Psoas muscle (tissue), 8 donors: ENCODE measurements at places on chromosomes 6 and 20.
A peak's percentile ranks its signal among the peaks of the same experiment; 100 is the strongest.

- no peak for DNase-seq
Observed at GRCh38 chr6:13919861-13920260, 4.9 kb upstream of the RNF182 start.

- DNase-seq, result no peak
Observed at GRCh38 chr6:38152620-38153019, 333.1 kb downstream of the ZFAND3 start.

DNA sequence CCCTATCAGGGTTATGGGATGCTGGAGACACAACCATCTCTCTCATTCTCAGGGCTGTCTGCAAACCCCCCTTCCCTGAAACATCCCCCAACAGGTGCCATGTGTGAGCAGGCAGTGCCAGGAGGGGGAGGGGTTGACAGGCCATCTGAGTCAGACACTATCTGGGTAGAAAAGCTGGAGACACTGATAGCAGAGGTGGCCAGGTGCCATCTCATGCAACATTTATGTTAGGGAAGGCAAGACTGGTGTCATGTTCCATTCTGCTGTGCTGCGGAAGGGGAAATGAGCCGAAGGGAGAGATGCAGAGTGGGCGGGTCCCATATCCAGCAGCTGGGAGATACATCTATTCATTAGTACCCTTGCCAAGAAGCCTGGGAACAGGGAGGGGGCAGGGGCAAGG, 3.5 kb downstream of the LHFPL5 start:
- no peak for DNase-seq

GRCh38 chr20:58142843-58143185, 85.6 kb downstream of the ANKRD60 start:
- DNase-seq, result no peak

- no peak for DNase-seq
Observed at GRCh38 chr6:56933650-56934049, 21.3 kb upstream of the BEND6 start.

- DNase-seq, result no peak
Observed at GRCh38 chr6:108134213-108134970, 31.4 kb upstream of the NR2E1 start.

GRCh38 chr20:44170816-44171410, 16.1 kb downstream of the JPH2 start:
- DNase-seq, result no peak

- DNase-seq, result no peak
Observed at GRCh38 chr20:34636648-34637047, 40.2 kb downstream of the PIGU start.

DNA sequence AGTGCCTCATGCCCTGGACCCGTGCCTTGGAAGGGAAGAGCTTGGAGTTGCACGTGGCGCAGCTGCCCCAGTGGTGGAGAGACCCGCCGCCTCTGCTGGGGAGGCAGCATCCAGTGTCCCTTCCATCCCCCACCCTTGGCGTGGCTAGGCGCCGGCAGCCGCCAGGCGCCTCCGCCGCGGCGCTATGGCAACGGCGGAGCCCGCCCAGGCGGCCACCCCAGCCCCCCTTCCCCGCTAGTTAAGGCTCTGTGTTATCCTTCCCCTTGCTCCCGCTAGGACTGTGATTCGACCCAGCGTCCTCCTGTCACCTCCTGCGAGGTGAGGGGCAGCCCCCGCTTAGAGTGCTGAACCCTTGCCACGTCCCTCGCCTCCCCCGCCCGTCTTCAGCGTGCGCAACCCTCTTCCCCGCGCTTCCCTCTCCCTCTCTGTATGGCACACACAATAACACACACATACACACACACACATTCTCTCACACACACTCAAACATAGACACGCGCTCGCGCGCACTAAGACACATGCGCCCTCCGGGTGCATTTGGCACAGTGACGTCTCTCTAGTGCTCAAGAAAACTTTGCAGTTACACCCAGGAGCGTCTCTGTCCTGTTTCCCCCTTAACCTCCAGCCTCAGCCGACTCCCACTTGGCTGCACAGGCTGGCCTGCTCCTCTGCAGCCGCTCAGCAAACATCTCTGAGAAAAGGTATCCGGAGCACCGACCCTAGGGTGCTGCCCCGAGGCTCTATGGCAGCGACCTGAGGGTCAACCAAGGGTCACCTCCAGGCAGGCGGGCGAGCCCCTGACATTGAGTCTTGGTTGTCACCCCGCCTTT, 8.5 kb downstream of the GRIK2 start:
- DNase-seq, result no peak

GRCh38 chr6:158011980-158012566, 30.4 kb downstream of the SYNJ2 start:
- peak; percentile 6 for DNase-seq

GRCh38 chr20:60090631-60091030, 132.4 kb downstream of the CDH26 start:
- no peak for DNase-seq

DNA sequence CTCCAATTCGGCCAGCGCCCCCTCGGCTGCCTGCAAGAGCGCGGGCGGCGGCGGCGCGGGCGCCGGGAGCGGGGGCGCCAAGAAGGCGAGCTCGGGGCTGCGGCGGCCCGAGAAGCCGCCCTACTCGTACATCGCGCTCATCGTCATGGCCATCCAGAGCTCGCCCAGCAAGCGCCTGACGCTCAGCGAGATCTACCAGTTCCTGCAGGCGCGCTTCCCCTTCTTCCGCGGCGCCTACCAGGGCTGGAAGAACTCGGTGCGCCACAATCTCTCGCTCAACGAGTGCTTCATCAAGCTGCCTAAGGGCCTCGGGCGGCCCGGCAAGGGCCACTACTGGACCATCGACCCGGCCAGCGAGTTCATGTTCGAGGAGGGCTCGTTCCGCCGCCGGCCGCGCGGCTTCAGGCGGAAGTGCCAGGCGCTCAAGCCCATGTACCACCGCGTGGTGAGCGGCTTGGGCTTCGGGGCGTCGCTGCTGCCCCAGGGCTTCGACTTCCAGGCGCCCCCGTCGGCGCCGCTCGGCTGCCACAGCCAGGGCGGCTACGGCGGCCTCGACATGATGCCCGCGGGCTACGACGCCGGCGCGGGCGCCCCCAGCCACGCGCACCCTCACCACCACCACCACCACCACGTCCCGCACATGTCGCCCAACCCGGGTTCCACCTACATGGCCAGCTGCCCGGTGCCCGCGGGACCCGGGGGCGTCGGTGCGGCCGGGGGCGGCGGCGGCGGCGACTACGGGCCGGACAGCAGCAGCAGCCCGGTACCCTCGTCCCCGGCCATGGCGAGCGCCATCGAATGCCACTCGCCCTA, 963 bp downstream of the FOXF2 start:
- no peak for DNase-seq

DNA sequence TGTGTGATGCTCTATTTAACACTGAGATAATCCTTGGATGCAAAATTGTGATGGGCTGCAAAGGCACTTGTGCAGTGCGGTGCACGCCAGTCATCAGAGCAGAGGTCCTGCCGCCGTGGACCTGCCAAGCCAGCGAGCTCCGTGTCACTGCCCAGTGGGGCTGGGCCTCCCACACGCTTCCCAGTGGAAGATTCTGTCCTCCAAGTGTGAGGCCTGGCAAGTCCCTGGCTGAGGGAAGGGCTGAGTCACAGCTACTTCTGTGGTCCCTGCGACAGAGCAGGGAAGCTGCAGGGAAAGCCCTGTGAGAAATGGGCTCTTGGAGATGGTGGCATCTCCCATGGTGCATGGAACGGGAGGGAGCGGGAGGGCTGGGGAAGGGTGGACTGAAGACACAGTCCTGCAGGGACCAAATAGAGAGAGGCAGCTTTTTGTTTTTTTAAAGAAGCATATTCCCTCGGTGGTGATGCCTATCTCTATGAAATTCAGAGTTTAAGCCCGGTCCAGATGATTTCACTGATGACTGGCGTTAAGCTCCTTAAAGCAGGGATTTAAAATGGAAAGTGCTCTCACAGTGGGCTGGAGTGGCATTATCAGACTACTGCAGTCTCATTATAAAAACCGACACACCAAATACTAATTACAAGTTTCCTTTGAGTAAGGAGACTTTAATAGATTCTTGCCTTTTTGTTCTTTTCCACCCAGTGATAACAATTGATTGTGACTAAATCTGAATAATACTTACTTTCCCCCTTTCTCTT, 413.7 kb downstream of the QKI start:
- peak; percentile 72 for DNase-seq

DNA sequence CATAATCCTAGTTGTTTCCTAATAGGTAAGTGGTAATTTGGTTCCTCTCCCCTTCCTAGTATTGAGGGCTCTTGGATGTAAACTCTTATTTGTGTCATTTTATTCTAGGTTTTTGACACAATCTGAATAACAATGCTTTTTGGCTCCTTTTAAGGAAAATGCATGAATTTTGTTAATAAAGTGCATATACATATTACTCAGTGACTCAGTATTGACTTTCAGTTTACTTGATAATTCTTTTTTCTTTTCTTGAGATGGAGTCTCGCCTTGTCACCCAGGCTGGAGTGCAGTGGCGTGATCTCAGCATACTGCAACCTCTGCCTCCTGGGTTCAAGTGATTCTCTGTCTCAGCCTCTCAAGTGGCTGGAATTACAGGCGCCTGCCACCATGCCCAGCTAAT, 19.1 kb downstream of the ITCH start:
- DNase-seq, result no peak

DNA sequence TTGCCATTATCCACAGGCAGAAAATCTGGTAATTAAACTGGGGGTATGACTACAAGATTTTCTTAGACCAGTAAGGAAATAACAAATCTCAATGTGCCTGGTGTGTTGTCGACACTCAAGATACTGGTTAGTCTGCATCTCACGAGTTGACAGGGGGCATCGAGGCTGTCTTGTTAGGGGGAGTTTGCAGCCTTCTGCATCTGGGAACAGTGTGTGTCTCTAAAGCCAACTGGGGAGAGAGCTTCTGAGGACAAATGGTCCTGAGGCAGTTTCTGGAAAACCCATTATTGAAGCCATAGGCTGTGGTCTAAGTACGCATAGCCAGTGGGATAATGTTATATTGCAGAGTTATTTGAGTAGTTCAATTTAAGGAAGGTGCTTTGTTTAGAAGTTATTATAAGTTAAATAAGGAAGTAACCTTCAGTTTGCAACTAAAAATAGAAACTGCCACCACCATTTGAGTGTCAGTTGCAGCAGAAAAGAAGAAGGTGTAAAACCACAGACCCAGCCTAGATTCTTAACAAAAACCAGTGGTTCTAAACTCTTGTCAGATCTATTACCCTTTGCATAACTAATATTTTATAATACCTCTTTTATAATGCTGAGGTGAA, 15.4 kb upstream of the MAPK13 start:
- DNase-seq, result no peak

DNA sequence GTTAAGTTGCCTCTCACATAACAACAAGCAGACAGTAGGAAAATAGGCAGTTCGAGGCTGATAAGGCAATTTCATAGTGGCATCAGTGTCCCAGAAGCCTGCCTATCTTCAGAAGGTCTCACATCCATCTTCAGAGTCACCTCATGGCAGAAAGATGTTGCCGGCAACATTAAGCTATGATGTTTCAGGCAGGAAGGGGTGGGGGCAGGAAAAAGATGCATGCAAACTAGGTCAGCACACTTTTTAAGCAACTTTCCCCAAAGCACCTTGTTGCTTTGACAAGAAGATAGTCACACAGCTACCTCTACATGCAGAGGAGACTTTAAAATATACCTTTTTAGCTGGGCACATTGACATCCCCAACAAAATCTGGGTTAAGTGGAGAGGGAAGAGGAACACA, 43.2 kb upstream of the SMIM8 start:
- no peak for DNase-seq

DNA sequence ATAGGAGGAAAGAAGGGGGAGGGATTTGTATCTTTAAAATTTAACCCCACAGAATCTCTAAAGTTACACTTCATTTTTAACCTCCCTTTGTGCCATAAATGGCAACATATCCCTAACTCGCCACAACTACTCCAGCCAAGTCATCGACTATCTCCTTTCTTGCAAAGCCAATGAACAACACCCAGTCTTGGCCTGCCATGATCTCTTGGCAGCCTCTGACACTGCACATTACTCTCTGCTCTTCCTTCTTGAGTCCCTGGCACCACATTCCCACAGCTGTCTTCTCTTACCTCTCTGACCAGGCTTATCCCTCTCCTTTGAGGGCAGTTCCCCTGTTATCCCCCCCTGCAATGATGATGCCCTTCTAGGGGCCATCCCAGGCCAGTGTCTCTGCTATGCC, 42.5 kb downstream of the MBOAT1 start:
- no peak for DNase-seq

- no peak for DNase-seq
Observed at GRCh38 chr6:138525355-138525754, 26.1 kb upstream of the NHSL1 start.

DNA sequence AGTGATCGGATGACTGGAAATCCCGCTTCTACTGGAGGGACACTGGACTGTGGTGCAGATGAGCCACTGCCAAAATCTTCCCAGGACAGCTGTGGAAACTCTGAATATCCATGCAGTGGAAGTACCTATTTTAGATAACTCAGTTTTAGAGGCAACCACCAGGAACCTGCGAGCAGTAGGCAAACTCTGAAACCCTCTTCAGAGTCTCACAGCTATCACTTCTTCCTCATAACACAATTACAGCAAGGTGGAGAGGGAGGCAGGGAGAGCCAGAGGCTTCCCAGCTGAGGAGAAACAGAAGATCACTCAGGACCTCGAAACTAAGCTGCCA, 322.8 kb upstream of the NT5E start:
- no peak for DNase-seq

DNA sequence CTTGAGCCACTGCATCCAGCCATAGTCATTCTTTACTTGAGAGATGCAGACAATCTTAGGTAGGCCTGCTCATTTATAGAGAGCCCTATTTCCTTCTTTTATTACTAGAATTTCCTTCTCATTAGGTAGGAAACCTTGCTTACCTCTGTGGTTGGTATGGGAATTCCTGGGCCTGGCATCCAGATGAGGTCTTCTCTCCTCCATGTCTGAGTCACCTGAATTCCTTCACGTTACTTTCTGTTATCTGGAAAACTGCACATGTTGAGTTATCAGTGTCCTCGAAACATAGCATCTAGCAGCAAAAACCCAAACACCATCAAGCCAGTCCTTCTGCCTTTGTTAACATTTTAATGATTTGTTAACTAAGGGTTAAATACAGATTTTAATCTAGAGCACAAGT, 2.2 kb downstream of the ZNFX1 start:
- DNase-seq, result no peak

DNA sequence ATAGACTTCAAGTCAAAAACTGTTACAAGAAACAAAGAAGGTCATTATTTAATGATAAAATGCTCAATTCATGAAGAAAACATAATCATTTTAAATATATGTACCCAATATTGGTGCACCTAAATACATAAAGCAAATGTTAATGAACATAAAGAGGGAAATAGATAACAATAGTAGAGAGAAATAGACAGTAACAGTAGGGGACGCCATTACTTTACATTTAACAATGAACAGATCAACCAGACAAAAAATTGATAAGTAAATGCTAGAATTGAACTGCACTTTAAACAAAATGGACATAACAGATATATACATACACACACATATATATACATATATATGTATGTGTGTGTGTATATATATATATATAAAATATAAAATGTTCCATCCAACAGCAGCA, 37.4 kb downstream of the IL22RA2 start:
- no peak for DNase-seq
